ENCODE measurements at places on chromosomes 7 and 10.
A peak's percentile ranks its signal among the peaks of the same experiment; 100 is the strongest.

DNA sequence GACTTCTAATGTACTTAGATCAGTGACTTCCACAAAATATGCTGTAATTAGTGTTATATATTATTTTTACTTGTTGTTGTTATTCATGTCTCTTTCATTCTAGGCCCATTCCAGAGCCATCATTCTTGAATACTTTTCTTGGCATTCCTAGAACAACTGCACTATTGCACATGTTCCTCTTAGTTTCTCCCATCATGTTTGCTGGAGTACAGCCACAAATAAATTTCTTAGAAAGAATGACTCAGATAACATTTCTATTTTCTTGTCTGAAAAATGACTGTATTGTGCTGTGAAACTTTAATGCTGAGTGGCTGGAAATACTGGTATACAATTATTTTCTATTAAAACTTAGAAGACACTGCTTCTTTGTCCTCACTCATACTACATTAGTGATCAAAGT lies 651.0 kb upstream of the STEAP1 start:
- no peak for DNase-seq

GRCh38 chr10:8049045-8049864 lies 5.2 kb upstream of the GATA3 start:
- DNase-seq = no peak

DNA sequence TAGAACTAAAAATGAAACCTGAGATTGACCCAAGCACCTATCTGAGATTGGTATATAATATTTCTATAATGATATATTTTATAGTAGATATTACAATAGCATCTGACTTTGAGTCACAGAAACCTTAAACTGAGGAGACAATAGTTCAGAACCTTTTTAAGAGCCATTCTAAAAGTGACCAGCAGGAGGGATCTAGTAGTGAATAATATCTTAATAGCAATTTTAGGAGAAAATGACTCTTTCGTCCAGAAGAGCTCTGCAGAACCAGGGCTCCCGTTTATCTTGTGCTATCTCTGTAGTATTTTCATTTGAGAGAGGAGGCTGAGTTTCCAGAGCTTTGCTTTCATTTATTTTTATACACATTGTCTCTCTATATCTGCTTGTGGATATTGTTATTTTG lies 68.1 kb downstream of the PODXL start:
- no peak for DNase-seq

DNA sequence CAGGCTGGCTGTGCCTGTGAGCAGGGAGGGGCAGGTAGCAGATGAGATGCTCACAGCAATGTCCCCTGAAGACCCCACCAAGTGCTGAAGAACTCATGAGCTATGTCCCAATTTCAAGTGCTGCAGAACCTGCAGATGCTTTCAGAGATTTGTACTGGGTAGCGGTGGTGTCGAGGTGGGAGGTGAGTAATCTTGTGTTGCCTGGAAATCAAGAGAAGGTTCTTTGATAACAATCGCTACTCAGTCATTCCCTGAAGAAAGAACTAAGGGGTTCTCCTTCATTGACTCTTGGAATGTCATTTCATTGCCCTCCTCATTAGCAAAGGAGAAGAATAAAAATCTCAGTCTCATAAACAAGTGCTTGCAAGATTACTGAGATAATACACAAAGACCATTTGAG lies 246.4 kb downstream of the EMX2 start:
- DNase-seq = no peak

- no peak for DNase-seq
These were observed 11.7 kb downstream of the AASS start for GRCh38 chr7:122132341-122132740.

- no peak for DNase-seq
These were observed 92.9 kb downstream of the AHR start for GRCh38 chr7:17391366-17391765.

DNA sequence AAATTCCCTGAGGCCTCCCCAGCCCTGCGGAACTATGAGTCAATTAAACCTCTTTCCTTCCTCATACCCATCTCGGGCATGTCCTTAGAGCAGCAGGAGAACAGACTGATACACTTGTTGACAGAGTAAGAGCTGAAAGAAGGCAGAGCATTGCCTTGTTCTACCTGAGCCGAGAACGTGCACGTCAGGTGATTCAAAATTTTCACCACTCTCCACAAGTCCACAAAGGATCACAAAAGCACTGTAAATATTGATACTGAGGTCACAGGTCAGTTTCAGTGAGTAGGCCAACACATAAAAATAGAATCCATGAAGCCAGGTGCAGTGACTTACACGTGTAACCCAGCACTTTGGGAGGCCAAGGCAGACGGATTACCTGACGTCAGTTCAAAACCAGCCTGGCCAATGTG lies 27.8 kb downstream of the DCLRE1C start:
- DNase-seq = no peak

- no peak for DNase-seq
These were observed 87.5 kb downstream of the PPP1R3C start for GRCh38 chr10:91545384-91545783.

- peak; percentile 29 for DNase-seq
These were observed 9.4 kb downstream of the NXPH1 start for GRCh38 chr7:8442814-8443304.

- no peak for DNase-seq
These were observed 80.1 kb downstream of the ZFAND4 start for GRCh38 chr10:45592432-45592831.

GRCh38 chr7:116776610-116777289 lies 85.6 kb upstream of the CAPZA2 start:
- DNase-seq = no peak

DNA sequence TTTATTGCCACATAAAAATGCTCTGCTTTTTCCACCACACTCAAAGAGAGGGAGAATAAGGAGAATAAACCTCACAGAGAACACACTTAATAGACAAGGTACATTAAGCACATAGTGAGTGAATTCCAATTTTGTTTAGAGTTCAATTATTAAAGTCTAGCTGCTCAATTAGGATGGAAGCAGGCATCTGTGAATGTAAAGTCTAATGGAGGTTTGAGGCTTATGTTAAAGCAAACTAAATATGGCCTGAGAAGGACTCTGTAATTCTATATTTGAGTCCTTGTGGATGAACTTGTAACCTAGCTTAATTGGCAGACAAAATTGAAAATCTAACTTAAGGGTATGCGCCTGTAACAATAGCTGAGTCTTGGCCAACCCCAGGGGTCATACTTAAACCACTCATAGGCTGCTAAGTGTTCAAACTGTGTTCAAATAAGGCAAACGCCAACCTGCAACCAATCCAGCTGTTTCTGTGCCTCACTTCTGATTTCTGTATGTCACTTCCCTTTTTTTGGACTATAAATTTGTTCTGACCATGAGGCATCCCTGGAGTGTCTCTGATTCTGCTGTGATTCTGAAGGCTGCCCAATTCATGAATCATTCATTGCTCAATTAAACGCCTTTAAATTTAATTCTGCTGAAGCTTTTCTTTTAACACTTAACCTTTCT lies 31.3 kb upstream of the NME8 start:
- no peak for DNase-seq

GRCh38 chr7:133082390-133082766 lies 488 bp upstream of the CHCHD3 start:
- no peak for DNase-seq
